Stimulated activated CD4-positive, alpha-beta T cell treated with anti-CD3 and anti-CD28 coated beads, Interleukin-1b, Interleukin-23, amount 100 ng/mL, for 48 hours (primary cell): ENCODE measurements at places on chromosomes 3 and 15.

GRCh38 chr15:63999177-63999576, 47.1 kb downstream of the DAPK2 start:
- no peak for DNase-seq

DNA sequence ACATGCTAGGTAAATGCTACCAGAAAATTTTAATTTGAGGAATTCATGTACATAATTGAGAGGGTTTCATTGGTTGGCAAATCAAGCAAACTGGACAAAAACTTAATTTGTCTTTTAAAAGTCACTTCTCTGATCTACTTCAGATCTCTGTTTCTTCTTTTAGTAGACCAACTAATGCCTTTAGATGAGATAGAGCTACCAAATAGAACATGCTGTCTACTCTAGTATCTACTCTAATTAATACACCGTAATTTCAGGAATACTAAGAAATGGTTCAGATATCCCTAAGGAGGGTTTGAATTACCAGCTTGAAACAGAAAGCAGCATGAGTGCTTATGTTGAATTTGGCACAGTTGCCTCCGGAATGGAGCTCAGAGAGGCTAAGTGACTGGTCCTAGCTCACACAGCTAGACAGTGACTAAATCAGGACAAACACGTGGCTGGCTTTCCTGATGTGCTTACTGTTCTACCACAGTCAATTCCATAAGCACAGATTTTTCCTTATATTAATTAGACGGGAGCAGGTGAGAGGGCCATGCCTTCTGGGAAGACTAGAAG, 225.1 kb downstream of the ITPR1 start:
- DNase-seq: no peak

DNA sequence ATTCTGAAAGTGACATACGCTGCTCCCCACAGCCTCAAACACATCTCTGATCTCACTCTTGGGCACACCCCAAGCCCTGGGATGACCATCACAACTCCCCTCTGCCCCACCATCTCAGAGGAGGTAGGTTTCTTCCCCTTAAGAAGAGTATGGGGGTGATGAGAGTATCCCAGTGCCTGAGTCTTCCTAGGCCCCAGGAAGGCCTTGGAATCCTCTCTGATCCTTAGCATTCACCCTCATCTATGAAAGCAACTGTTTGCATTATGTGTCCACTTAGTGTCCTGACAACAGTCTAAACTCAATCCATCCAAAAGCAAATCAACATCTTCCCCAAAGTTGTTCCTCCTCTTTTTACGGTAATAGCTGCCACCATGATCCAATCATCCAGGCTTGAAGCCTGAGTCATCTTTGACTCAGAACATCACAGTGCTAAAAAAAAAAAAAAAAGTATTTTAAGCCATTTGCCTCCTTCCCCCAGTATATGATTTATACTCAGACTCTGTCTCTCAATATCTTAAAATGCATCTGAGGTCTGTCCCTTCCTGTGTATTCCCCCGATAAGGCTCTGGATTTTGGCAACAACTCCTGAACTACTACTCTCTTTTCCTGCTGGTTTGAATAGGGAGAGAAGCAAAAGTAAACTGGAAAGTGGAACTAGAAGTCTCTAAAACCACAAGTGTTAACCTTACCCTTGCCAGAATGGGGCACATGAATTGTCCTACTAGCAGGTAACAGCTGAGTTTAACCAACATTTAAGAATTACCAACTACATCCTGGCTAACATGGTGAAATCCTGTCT, 22.5 kb downstream of the POPDC2 start:
- DNase-seq: no peak

- DNase-seq: no peak
Measured at GRCh38 chr15:73709686-73710085, 25.5 kb downstream of the CD276 start.

GRCh38 chr15:48564690-48565089, 80.8 kb downstream of the FBN1 start:
- no peak for DNase-seq

- no peak for DNase-seq
Measured at GRCh38 chr3:61857297-61857696, 295.9 kb downstream of the PTPRG start.

GRCh38 chr15:85642693-85643066, 152.0 kb downstream of the KLHL25 start:
- no peak for DNase-seq

GRCh38 chr3:52527732-52528585, 5.7 kb downstream of the NT5DC2 start:
- peak; percentile 0 for DNase-seq

- DNase-seq: no peak
Measured at GRCh38 chr3:43388915-43389314, 102.6 kb downstream of the SNRK start.

GRCh38 chr3:113712129-113712528, 15.7 kb upstream of the USF3 start:
- no peak for DNase-seq

- DNase-seq: no peak
Measured at GRCh38 chr3:8776406-8776805, 7.0 kb upstream of the OXTR start.

GRCh38 chr3:169390271-169390670, 273.2 kb downstream of the MECOM start:
- DNase-seq: no peak

DNA sequence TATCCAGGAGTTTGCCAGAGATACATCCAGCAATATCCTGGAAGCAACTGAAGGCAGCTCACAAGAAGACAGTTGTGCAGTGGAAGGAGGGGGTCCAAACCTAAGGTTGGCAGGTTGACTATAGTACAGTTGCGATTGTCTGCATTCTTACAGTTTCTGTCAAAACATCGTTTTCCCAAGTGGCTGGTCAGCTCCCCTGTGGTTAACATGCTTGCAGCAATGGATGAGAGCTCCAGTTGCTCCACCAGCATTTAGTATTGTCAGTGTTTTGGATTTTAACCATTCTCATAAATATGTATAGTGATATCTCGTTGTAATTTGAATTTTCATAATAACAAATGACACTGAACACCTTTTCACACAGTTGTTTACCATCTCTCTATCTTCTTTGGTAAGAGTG, 31.5 kb downstream of the KLF13 start:
- no peak for DNase-seq

GRCh38 chr3:5766848-5767247, 579.3 kb downstream of the EDEM1 start:
- no peak for DNase-seq

DNA sequence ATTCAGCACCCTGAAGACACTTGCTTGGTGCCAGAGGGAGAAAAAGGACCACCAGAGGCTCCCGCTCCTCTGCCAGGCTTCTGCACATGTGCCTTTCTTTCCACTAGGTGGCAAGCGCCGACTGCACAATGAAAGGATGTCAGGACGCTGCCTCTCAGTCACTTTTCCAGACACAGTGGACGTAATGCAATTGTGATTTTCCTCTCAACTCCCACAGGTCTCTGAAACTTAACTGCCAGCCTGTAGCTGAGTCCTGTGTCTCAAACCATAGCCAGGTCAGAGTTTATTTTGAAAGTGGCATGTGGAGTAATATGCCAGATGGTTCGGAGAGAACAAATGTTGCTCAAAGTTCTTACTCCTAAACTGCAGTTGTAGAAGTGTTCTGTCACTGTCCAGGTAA, 162.9 kb downstream of the ITPR1 start:
- no peak for DNase-seq

GRCh38 chr3:177084616-177085015, 112.7 kb downstream of the TBL1XR1 start:
- no peak for DNase-seq

GRCh38 chr15:89475661-89476060, 20.7 kb downstream of the RHCG start:
- no peak for DNase-seq

DNA sequence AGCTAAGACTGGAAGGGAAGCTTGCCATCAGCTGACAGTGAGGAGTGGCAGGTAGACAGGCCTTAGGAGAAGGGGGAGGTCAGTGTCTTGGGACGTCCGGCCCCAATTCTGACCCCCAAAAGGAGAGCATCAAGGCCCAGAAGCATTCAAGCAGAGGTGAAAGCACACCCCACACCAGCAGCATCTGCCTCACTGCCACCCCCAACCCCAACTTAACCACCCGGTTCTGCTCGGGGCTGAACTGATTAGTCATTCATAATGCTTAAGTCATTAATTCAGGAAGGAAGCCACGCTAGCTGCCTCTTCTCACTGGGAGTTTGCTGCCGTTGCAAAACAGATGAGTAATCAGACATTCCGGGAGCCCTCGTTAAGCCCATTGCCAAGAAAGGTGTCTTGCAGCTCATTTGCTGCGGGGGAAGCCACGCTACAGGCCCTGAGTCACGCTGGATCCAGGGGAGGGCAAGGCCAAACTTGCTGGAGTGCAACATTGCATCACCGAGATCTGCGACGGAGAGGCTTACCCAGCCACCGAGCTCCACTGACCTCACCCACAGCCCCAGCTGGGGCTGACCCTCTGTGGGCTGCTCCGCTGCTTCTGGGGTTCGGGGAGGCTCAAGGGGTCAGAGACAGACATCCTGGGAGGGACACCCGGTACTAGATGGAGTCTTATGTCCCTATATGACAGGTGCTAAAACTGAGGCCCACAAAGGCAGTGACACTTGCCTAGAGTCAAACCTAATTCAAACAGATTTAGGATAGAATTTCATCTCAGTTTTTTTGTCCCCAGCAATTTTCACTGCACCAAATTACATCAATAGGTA, 46.4 kb upstream of the HES1 start:
- DNase-seq: peak; percentile 64

- DNase-seq: no peak
Measured at GRCh38 chr3:11335056-11335608, 62.9 kb downstream of the ATG7 start.

DNA sequence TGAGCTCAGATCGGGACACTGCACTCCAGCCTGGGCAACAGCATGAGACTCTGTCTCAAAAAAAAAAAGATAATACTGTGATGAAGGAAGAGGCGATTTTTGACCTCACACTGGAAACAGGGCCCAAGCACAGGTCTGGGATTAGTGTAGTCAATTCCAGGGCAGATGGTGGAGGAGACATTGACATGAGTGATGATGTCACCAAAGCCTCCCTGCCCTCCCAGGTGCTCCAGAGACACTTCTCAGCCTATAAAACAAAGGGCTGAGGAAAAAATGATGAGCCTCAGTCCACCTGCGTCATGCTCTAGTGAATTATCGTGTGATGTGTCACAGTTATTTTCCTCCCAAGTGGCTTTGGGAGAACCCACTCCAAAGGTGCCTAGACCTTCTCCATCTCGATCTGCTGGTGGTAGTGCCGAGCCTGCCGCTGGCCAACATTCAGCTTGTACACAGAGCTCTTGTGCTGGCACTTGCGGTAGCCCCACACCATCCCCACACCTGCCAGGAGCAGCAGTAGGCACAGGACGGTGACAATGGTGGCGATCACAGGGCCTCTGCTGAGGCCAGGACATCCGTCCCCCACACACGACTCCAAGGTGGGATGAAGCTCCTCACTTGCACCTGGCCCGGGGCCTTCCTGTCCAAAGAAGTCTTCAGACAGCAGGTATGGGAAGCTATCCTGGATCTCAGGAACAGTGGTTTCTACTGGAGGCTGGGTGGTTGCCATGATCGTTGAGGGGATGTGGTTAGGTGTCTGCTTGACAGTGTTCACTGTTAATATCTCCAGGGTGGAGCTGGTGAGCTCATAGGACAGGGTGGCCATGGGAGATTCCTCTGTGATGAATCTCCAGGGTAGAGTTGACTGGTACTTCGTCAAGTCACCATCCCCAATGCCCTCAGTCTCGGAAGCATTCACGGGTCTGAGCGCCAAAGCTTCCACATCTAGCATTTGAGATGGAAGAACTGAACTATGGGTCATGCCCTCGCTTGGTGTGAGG, 38.8 kb downstream of the CRTAP start:
- DNase-seq: no peak

DNA sequence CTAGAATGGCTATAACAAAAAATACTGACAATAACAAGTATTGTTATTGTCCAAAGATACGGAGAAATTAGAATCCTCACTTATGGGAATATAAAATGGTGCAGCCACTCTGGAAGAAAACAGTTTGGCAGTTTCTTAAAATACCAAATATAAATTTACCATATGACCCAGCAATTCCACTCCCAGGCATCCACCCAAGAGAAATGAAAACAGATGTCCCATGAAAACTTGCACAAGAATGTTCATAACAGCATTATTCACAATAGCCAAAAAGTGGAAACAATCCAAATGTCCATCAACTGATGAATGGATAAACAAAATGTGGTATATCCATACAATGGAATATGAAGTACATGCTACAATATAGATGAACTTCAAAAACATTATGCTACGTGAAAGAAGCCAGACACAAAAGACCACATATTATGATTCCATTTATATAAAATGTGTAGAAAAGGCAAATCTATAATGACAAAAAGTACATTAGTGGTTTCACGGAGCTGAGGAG, 9.4 kb downstream of the AAGAB start:
- DNase-seq: no peak

- no peak for DNase-seq
Measured at GRCh38 chr3:54303517-54304375, 181.4 kb downstream of the CACNA2D3 start.

DNA sequence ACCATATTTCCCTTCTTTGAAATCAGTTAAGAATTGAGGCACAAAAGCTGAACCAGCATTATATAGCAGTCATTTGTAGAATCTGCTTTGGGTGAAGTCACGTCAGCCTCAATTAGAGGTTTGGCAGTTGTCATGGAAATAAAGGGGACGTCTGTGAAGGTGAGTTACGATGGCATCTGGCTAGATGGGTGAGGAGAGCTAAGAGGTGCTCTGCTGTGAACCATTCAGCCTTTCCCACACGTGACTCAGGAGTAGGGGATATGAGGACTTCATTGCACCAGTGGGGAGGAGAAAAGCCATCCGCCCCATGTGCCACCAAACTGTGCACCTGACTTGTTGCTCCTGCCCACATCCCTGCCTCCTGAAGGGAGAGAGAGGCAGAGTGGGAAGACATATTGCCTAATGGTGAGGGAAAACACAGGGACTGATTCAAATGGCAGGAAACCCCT, 2.8 kb upstream of the C15orf40 start:
- DNase-seq: no peak

GRCh38 chr3:20376665-20377217, 190.7 kb upstream of the SGO1 start:
- DNase-seq: no peak

- DNase-seq: no peak
Measured at GRCh38 chr15:43330780-43331087, 361 bp upstream of the LCMT2 start.

- peak; percentile 74 for DNase-seq
Measured at GRCh38 chr3:47009225-47010110, 30.0 kb downstream of the NBEAL2 start.

GRCh38 chr3:9248522-9249271, 749 bp downstream of the SRGAP3 start:
- DNase-seq: no peak

DNA sequence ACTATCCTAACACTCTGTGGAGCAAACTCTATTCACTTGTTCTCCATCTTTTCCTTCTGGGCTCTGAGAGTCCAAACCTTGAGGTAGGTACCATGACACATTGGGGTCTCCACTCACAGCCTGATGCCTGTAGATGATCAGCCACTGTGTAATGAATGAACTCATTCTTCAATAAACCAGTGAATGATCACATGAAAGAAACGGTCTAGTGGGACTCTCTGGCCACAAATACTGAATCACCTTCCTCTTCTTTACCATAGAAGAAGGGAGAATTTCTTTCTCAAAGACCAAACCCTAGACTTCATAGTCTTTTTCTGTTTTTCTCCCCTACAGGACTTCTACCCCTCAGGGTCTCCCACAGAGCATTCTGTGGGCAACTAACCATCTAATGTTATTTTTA, 20.5 kb upstream of the ABHD2 start:
- DNase-seq: no peak

GRCh38 chr15:38471974-38472373, 18.0 kb downstream of the FAM98B start:
- no peak for DNase-seq

GRCh38 chr15:62665449-62665848, 377.1 kb upstream of the TPM1 start:
- no peak for DNase-seq

GRCh38 chr3:18223571-18223970, 201.6 kb downstream of the SATB1 start:
- no peak for DNase-seq
